ENCODE measurements at places on chromosomes 6 and 20. TPM values are rescaled to one million over a fixed set of nuclear protein-coding genes. Genes with fewer than 3 reads are reported as not detected.

GRCh38 chr6:113813142-113813541 lies 44.0 kb upstream of the MARCKS start:
- H3K4me3 ChIP-seq = no peak overlapping the region
- no peak overlapping the region for H3K27ac ChIP-seq
- no peaks in the 10 kb centered on the region for H3K4me1 ChIP-seq

Gene MPC1
- 10.0 TPM for total RNA-seq

DNA sequence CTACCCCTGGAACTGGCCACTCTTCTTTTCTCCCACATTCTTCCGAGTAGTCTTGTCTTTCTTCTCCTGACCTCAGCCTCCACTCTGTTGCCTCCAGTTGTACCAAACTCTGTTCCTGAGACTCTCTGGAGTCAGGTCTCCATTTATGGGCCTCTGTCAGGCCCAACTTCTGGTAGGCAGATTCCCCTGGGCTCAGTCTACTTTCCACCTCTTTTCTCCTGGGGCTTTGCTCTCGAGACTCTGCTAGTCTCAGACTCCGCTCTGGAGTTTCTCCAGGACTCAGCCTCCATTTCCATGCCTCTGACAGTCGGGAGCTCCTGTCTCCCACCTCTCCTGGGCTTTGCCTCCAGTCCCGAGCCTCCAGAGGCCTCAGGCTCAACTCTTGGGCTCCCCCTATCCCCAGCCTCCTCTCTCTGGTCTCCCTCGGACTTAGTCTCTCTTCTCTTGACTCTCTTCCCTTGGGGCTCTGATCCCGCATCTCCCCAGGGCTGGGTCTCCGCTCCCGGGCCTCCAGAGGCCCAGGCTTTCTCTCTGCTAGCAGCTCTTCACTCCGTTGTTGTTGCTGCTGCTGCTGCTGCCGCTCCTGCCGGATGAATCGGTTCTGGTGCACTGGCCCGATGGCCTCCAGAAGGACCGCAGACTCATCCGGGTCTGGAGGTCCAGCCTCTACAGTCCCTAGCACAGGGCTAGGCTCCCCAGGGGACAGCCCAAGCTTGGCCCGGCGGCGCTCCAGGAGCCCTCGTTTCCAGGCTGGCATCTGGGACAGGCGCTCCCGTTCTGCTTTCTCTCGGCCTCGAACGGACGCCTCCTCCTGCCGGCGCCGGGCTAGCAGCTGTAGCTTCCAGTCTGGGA lies 1.1 kb downstream of the PPP1R18 start:
- no peak overlapping the region for H3K27ac ChIP-seq
- peak overlapping the region; percentile 88 for H3K4me3 ChIP-seq
- H3K36me3 ChIP-seq = peaks cover 18% of the 10 kb centered on the region
- no peaks in the 10 kb centered on the region for H3K27me3 ChIP-seq
- DNase-seq = peak; percentile 45

GRCh38 chr6:85127696-85128243 lies 322.1 kb upstream of the NT5E start:
- DNase-seq = no peak
- no peak overlapping the region for H3K4me3 ChIP-seq
- H3K27me3 ChIP-seq = no peaks in the 10 kb centered on the region
- no peaks in the 10 kb centered on the region for H3K4me1 ChIP-seq

Gene EZR
- total RNA-seq = 375 TPM

DNA sequence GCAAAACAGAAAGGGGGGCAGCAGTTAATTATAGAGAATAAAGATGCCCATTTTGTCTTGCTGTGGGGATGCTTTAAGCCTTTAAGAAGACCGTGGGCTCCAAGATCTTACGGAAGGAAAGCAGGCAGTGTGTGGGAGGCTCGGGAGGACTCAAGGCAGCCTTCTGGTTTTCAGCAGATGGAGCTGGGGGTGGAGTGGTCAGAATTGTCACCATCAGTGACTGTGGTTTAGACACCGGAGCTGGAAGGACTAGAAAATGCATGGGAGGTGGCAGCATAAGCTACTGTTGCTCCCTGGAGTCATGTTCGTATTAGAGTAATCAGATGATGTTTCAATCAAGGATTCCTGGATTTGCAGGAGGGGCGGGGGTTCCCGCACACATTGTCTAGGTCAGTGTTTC lies 3.7 kb downstream of the PHACTR1 start:
- no peaks in the 10 kb centered on the region for H3K4me1 ChIP-seq
- H3K36me3 ChIP-seq = no peaks in the 10 kb centered on the region
- H3K4me3 ChIP-seq = no peak overlapping the region
- DNase-seq = no peak
- H3K27ac ChIP-seq = no peak overlapping the region

DNA sequence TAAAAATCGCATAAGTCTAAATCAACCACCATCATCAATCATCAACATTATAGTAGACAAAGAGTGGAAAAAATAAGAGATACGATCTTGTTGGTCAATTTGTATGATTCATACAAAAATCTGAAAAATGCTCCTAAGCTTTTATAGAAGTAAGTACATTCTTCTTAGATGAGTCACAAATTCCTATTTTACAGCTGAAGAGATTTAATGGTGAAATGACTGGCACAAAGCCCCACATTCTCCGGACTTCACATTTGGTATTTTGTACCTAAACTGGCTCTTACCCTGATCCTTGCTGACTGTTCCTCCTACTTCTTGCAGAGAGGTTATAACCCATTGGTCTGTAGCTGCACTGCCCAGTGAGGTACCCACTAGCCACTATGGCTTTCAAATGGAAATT lies 29.9 kb upstream of the PREP start:
- no peak for DNase-seq
- no peaks in the 10 kb centered on the region for H3K36me3 ChIP-seq
- H3K27me3 ChIP-seq = no peaks in the 10 kb centered on the region
- no peak overlapping the region for H3K4me3 ChIP-seq

GRCh38 chr20:4896119-4896702 lies 105.1 kb downstream of the SLC23A2 start:
- peaks cover 9% of the 10 kb centered on the region for H3K36me3 ChIP-seq
- no peak overlapping the region for H3K27ac ChIP-seq
- H3K4me3 ChIP-seq = no peak overlapping the region
- H3K4me1 ChIP-seq = peaks cover 2% of the 10 kb centered on the region

Gene AGER
- total RNA-seq = 14.3 TPM

GRCh38 chr6:71887006-71887743 lies 825 bp downstream of the RIMS1 start:
- H3K27ac ChIP-seq = no peak overlapping the region
- peak; percentile 44 for DNase-seq

DNA sequence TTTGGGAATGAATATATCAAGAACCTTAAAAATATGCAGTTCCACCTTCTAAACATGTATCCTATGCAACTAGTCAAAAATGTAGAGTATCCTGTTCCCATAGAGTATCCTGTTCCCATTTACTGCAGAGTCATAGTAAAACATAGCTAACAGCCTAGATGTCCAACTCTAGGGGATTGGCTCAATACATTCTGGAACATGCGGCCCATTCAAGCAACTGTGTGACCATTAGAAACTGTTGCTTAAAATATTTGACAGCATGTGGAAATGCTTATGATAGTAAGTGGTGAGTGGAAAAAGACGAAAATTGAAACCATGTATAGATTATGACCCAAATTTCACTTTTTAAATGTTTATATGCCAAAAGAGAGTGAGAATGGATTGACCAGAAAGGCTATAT lies 11.2 kb downstream of the FOXP4 start:
- no peak overlapping the region for H3K27ac ChIP-seq
- no peaks in the 10 kb centered on the region for H3K36me3 ChIP-seq
- no peak for DNase-seq
- H3K4me3 ChIP-seq = no peak overlapping the region
- peaks cover 20% of the 10 kb centered on the region for H3K4me1 ChIP-seq

- peak overlapping the region; percentile 87 for H3K4me3 ChIP-seq
- no peak overlapping the region for H3K27ac ChIP-seq
- H3K36me3 ChIP-seq = no peaks in the 10 kb centered on the region
- H3K27me3 ChIP-seq = no peaks in the 10 kb centered on the region
- no peaks in the 10 kb centered on the region for H3K4me1 ChIP-seq
These were observed 1.0 kb downstream of the HELZ2 start for GRCh38 chr20:63572788-63573646.

DNA sequence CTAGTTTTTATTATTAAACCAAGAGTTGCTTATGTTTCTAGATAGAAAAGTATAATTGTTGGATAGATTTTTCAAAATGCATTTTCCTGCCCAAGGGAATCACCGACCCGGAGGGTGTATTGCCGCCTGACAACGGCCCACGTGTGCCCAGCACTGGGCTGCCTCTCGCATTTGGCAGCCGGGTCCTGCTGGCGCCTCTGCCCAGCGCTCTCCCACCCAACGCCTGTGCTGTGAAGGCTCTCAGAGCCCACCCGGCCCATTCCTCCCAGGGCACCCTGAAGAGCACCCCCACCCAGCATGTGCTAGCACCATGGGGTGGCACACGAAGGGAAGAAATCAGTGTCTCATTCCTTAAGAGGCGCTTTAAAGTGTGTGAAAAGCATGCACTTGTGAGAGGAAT lies 88.3 kb upstream of the AFDN start:
- no peaks in the 10 kb centered on the region for H3K4me1 ChIP-seq
- H3K36me3 ChIP-seq = 0 out of 2 replicates have a peak, but pooled peaks cover 3% of the 10 kb centered on the region
- H3K27ac ChIP-seq = no peak overlapping the region
- no peak for DNase-seq
- no peaks in the 10 kb centered on the region for H3K27me3 ChIP-seq
- no peak overlapping the region for H3K4me3 ChIP-seq

Gene NCOA5
- 55.7 TPM for total RNA-seq

- H3K27me3 ChIP-seq = no peaks in the 10 kb centered on the region
- no peaks in the 10 kb centered on the region for H3K4me1 ChIP-seq
- no peak overlapping the region for H3K27ac ChIP-seq
- DNase-seq = peak; percentile 19
- H3K36me3 ChIP-seq = peaks cover 46% of the 10 kb centered on the region
- no peak overlapping the region for H3K4me3 ChIP-seq
These were observed 14.7 kb downstream of the ZNF335 start for GRCh38 chr20:45957021-45957941.

Gene LY6G6C
- total RNA-seq = 0.24 TPM

- H3K27me3 ChIP-seq = no peaks in the 10 kb centered on the region
- H3K36me3 ChIP-seq = no peaks in the 10 kb centered on the region
- H3K4me1 ChIP-seq = no peaks in the 10 kb centered on the region
- DNase-seq = peak; percentile 61
- H3K4me3 ChIP-seq = no peak overlapping the region
These were observed 206.0 kb upstream of the CDH4 start for GRCh38 chr20:61045876-61046585.

GRCh38 chr6:47471911-47472310 lies 5.7 kb upstream of the CD2AP start:
- no peak overlapping the region for H3K27ac ChIP-seq
- H3K4me3 ChIP-seq = no peak overlapping the region
- DNase-seq = no peak
- no peaks in the 10 kb centered on the region for H3K4me1 ChIP-seq

DNA sequence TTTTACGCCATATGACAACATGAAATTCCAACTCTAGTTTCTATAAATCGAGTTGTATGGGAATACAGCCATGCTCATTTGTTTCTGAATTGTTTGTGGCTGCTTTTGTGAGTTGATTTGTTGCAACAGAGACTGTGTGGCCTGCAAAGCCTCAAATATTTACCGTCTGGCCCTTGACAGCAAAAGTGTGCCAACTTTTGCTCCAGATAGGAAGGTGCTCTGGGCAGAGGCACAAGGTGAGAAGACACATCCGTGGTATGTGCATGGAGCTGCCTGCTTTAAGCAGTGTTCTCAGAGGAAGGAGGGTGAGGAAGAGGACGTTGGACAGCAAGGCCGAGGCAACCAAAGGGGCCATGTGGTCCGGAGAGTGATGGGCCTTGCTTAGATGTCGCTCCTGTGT lies 57.4 kb downstream of the IYD start:
- no peak overlapping the region for H3K27ac ChIP-seq
- DNase-seq = no peak
- no peaks in the 10 kb centered on the region for H3K36me3 ChIP-seq
- no peak overlapping the region for H3K4me3 ChIP-seq

Gene TTK
- 46.4 TPM for total RNA-seq

GRCh38 chr20:272718-273117 lies 15.2 kb downstream of the DEFB132 start:
- H3K27me3 ChIP-seq = no peaks in the 10 kb centered on the region
- no peak overlapping the region for H3K27ac ChIP-seq
- 0 out of 2 replicates have a peak, but pooled peaks cover under 1% of the 10 kb centered on the region for H3K4me1 ChIP-seq
- no peak for DNase-seq

DNA sequence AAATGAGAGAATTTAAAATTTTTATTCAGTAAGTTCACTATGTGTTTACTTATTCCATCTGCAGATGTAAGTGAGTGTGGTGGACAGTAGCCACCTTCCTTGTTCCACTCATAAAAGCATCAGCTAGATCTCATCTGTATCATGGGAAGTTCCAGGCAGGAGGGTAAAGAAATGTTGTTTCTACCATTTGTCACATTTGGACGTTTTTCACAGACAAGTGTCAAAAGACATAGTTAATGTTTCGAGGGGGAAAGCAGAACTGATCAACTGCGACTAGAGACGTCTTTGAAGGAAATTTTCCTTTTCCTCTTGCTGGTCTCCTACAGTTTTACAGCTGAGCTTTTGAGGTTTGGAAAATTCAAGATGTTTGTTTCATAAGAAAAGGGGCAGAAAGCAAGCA lies 55.9 kb upstream of the ISM1 start:
- H3K4me1 ChIP-seq = no peaks in the 10 kb centered on the region
- no peak for DNase-seq
- H3K4me3 ChIP-seq = no peak overlapping the region

Gene STK38
- 17.5 TPM for total RNA-seq

GRCh38 chr20:41664584-41664983 lies 46.4 kb upstream of the CHD6 start:
- no peaks in the 10 kb centered on the region for H3K4me1 ChIP-seq
- DNase-seq = no peak
- no peak overlapping the region for H3K27ac ChIP-seq
- no peaks in the 10 kb centered on the region for H3K27me3 ChIP-seq
- no peaks in the 10 kb centered on the region for H3K36me3 ChIP-seq

Gene PRICKLE4
- 0.70 TPM for total RNA-seq

- H3K4me1 ChIP-seq = no peaks in the 10 kb centered on the region
- no peak overlapping the region for H3K27ac ChIP-seq
- peak overlapping the region; percentile 55 for H3K4me3 ChIP-seq
- H3K36me3 ChIP-seq = no peaks in the 10 kb centered on the region
- no peaks in the 10 kb centered on the region for H3K27me3 ChIP-seq
- peak; percentile 52 for DNase-seq
These were observed 170.0 kb downstream of the GRM4 start for GRCh38 chr6:33975661-33976436.

- no peaks in the 10 kb centered on the region for H3K27me3 ChIP-seq
- no peak overlapping the region for H3K4me3 ChIP-seq
- no peak for DNase-seq
- H3K36me3 ChIP-seq = no peaks in the 10 kb centered on the region
These were observed 25.5 kb downstream of the PDE10A start for GRCh38 chr6:165637586-165637985.

DNA sequence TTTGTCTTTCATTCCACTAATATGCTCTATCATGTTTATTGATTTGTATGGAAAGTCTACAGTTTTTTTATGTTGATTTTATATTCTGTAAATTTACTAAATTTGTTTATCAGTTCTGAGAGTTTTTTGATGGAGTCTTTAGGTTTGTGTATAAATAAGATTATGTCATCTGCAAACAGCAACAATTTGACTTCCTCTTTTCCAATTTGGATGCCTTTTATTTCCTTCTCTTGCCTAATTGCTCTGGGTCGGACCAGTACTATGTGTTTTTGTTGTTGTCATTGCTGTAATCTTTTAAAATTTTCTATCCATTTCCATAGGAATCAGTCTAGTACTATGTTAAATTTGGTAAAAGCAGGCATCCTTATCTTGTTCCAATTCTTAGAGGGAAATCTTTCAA lies 31.5 kb upstream of the POLR1H start:
- H3K4me3 ChIP-seq = no peak overlapping the region
- no peak for DNase-seq
- H3K27me3 ChIP-seq = no peaks in the 10 kb centered on the region
- H3K4me1 ChIP-seq = no peaks in the 10 kb centered on the region

Gene SRMS
- total RNA-seq = 0.70 TPM

Gene MCCD1
- not detected for total RNA-seq

Gene SLC17A9
- 19.9 TPM for total RNA-seq

Gene DZANK1
- total RNA-seq = 9.6 TPM
